ENCODE measurements at places on chromosomes 6 and 20.

DNA sequence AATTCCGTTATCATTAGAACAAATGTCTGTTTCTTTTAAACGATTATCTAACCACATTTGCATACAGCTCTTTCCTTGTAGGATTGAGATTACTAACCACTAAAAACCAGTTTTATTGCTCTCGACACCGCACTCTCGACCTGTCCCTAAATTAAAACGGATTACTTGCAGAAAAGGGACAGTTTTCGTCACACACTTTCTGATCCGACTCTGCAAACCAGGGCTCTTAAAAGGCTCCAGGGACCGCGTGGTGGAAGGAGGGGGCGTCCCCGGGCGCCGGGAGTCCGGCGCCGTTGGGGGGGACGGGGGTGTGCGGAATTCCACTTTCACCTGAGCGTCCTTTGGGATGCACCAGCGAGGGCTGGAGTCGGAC, 731 bp downstream of the MAK start:
- no peak for DNase-seq

DNA sequence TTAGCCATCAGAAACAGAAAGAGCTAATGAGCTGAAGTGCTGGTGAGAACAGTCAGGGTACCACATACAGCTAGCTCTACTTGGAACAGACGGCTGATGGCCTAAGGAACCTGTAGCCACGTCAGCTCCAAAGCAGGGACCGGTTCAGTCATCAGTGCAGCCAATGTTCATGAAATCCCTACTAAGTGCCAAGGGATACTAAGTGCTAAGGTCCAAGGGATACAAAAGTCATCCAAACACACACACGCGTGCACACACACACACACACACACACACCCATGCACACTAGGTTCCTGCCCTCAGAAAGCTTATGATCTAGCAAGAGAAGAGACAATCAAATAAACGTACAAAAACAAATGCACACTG, 53.6 kb downstream of the MAP3K5 start:
- no peak for DNase-seq

GRCh38 chr20:33784225-33784624, 26.9 kb upstream of the CHMP4B start:
- DNase-seq, result no peak

- DNase-seq, result no peak
Measured at GRCh38 chr20:21862259-21862946, 156.9 kb downstream of the PAX1 start.

DNA sequence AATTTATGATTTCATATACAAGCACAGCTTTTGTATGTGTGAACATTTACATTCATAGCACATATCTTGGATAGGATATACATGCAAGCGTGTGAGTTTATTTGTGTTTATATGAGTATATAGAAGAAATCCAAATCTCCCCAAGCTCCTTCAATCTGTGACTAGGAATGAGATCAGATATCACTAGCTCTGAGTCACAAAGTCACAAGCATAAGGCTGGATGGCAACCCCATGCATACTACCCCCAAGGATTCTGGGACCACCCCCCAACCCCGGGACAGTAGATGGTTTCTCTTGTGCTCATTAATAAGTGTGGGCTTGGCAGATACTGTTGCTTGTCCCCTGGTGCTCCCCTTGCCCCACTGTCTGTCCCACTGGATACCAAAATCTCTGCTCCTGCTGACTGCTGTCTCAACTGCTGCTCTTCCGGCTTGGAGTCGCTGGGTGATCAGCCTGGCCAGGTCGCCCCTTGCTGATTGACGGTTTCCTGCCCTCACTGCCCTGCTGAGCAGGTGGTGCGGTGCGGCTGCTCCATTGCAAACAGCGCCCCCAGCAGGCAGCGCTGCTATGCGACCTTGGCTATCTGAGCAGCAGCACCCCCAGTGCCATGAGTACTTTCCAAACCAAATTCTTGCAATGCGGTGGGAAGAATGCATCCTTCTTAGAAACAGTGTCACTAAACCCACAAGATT, 279.4 kb downstream of the CD83 start:
- peak; percentile 17 for DNase-seq

- DNase-seq, result peak; percentile 4
Measured at GRCh38 chr6:135782546-135782945, 69.0 kb upstream of the PDE7B start.

DNA sequence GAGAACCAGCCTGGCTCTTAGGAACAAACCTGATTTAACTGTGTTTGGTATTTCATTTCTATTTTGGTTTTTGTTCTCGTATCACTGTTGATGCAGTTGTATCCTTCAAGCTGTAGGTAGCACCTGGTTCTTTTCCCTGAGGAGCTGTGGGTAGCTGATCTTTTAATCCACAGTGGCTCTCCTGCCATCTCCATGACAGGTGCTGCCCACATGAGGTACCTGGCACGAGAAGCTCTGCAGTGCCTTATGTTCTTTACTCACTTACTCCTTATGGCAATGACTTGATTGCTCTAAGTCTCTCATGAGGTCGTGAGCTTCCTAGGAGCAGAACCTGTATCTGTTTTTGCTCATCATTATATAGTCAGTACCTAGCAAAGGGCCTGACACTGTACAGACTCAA, 74.3 kb upstream of the EMILIN3 start:
- no peak for DNase-seq

- DNase-seq, result peak; percentile 58
Measured at GRCh38 chr6:99521633-99522151, 6.5 kb upstream of the USP45 start.

GRCh38 chr20:4116091-4116490, 100.7 kb upstream of the RNF24 start:
- DNase-seq, result no peak

GRCh38 chr6:109059571-109060021, 35.0 kb downstream of the SESN1 start:
- DNase-seq, result no peak

- peak; percentile 65 for DNase-seq
Measured at GRCh38 chr6:90460051-90460450, 126.8 kb downstream of the MAP3K7 start.

GRCh38 chr6:160297310-160297709, 38.7 kb upstream of the SLC22A2 start:
- no peak for DNase-seq

DNA sequence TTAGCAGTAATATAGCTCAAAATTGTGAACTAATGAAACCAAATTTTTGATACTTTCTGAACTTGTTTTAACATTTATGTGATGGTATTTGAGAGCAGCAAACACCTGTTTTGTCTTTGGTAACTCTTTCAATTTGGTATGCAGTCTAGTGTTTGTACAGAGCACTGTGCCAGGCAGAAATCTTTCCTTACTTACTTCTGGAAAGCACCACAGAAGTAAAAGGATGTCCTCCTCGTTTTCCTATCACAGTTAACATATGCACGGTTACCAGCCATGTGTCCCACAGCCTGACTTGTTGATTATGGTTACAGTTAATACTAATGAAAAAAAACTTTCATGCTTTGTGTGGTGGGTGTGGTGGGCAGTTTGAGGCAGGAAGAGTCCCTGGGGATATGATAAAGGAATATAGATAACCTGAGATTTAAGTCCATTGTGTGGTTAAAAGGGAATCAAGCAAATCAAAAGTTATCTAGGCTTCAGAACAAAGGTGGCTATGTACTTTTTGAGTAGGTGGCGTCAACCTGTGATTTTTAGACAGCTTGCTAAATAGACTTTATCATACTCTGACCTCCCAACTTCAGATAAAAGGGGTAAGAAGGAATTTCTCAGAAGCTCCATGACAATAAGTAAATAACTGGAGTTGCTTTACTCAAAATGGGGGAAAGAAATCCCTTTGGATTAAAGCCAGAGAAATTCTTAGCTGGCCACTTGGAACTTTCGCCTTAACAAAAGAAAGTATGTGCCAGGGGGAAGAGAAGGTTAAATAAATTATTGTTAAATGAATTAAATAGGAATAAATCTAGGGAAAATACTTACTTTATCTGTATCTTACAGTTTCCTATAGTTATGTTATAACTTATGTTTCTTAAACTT, 20.1 kb upstream of the COL10A1 start:
- DNase-seq, result no peak

DNA sequence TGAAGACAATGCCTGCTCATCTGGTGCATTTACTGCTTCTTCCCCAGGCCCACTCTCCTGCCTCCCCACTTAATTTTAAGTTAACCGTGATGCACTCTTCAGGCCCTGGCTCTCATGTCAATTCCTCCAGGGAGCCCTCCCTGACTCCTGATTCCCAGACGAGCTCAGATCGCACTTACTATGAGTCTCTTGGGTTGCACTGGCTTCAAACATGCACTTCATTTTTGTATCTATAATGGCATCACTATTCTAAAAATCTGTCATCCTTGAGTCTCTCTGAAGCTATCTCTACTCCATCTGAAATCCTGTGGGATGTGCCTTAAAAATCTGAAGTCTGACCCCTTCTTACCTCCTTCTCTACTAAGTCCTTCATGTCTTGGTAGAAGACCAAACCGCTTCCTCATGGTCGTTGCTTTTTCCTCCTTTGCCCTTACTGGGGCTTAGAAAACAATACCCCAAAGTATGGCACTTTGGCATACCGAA, 24.7 kb downstream of the COX4I2 start:
- no peak for DNase-seq

- DNase-seq, result no peak
Measured at GRCh38 chr6:34955442-34955841, 66.4 kb downstream of the ANKS1A start.

DNA sequence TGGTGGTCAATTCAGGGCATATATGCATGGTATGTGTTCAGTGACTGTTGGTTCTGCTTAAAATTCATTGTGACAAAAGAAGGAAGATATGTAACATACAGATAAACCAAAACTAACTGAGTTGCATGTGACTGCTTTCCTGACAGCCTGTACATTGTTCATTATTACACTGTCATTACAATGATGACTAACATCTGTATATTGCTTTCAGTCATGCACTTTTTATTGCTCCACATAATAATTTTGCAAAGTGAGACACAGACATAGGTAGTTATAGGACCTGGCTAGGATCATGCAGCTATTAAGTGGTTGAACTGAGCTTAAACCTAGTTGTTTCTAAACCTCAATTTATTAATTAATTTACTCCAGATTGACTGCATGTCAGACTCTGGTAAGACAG, 703.2 kb downstream of the HDGFL1 start:
- DNase-seq, result peak; percentile 5

DNA sequence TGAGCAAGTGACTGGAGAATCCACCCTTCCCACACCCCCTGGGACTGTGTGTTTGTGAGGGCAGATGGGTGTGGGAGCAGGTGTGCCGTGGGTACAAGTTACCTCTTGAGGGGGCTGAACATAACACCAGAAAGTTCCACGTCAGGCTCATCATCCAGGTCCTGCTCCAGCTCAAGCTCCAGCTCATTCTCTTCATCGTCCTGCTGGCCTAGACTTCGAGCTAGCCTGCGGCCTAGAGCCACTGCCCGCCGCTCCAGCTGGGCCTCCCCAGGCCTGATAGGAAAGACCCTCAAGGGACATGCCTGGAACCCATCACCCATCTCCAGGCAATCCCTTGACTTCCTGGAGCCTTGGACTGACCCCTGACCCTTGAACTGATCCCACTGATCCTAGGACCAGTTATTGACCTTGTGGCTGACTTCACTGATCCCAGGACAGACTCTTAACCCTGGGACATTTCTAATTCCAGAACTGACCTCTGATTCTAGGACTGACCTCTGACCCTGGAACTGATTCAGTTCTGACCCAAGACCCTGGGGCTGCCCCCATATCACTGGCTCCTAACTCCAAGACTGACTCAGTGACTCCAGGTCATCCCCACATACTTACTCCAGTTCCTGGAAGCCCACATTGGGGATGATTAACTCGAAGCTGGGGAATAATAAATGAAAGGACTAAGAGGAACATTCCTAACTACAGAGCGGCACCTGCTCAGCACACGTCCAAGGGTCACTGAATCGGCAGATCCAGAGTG, 11.8 kb upstream of the SPAG4 start:
- DNase-seq, result no peak

GRCh38 chr20:44284032-44284431, 27.0 kb downstream of the FITM2 start:
- peak; percentile 9 for DNase-seq

GRCh38 chr6:155313602-155314091, 637 bp downstream of the TFB1M start:
- no peak for DNase-seq

- no peak for DNase-seq
Measured at GRCh38 chr20:50715694-50716093, 15.7 kb upstream of the PARD6B start.

DNA sequence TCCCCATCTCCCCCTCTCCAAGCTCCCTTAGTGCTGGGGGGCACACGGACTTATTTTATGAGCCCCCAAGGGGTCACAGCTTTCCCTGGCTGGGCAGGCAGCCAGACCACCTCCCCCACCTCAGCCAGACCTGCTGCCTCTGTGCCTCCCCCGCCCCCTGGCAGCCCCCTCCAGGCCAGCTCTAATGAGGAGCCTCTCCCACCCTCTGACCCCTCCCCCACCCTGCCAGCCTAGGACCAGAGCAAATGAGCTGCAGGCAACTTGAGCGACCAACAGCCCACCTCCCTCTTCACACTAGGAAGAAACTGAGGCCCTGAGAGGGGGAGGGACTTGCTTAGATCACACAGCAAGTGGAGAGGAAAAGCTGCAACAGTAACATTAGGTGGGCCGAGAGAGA, 1.9 kb downstream of the GDF5 start:
- DNase-seq, result no peak

GRCh38 chr6:30616811-30617564, at the start of gene PPP1R10:
Gene PPP1R10 (minus strand): TSS chr6:30617243. CDS start chr6:30609944, 7,299 bp downstream.
- DNase-seq, result peak; percentile 100

GRCh38 chr20:62832951-62833391, 16.1 kb downstream of the COL9A3 start:
- no peak for DNase-seq

DNA sequence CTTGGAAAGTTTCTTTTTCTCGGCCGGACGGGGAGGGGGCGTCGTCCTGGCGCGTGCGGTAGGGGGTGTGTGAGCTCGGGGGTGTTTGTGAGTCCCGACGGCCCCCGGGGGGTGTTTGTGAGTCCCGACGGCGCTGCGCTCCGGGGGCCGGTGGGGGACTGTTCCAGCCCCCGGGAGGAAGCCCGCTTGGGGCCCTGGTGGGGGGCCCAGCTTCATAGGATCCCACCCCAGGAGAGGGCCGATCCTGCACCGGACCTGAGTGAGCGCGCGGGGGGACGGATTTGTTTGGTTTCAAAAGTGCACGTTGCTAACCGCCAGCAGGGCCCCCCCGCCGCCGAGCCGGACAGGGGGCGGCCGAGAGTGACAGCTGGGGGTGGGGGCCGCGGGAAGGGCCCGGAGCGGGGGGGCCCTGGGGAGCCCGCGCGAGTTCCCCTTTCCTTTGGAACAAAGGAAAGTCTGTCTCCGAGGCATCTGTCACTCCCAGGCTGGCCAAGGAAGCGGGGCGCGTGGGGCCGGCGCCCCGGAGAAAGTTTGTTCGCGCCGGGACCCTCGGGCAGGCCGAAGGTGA, 485 bp downstream of the TGIF2 start:
- DNase-seq, result peak; percentile 11

DNA sequence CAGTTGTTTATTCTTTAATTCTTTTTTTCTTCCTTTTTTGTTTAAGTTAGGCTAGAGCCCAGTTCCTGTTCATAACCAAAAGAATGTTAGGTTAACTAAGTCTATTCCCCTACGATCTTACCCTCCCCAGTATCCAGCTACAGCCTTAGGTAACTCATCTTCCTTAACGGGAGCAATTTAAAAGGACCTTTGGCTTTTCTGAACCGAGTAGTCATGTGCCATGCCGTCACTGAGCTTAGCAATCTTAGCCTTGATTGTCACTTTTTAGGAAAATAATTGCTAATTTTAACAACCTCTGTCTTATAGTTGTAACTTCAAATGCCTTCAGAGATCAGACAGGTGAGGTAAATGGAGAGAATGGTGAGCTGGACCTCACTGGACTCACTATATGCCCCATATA, 6.2 kb downstream of the METTL24 start:
- DNase-seq, result no peak

- DNase-seq, result peak; percentile 45
Measured at GRCh38 chr6:33812669-33813068, 8.9 kb upstream of the MLN start.

- DNase-seq, result peak; percentile 49
Measured at GRCh38 chr6:154292066-154292465, 64.5 kb downstream of the IPCEF1 start.

Data from fibroblast of skin of abdomen (primary cell).